ENCODE measurements at places on chromosomes 1 and 21.
A peak's percentile ranks its signal among the peaks of the same experiment; 100 is the strongest.

GRCh38 chr21:46517361-46517760 is 58.7 kb downstream of the DIP2A start:
- DNase-seq, result no peak

- no peak for DNase-seq
Measured at GRCh38 chr21:16280686-16281091, 550.9 kb downstream of the USP25 start.

DNA sequence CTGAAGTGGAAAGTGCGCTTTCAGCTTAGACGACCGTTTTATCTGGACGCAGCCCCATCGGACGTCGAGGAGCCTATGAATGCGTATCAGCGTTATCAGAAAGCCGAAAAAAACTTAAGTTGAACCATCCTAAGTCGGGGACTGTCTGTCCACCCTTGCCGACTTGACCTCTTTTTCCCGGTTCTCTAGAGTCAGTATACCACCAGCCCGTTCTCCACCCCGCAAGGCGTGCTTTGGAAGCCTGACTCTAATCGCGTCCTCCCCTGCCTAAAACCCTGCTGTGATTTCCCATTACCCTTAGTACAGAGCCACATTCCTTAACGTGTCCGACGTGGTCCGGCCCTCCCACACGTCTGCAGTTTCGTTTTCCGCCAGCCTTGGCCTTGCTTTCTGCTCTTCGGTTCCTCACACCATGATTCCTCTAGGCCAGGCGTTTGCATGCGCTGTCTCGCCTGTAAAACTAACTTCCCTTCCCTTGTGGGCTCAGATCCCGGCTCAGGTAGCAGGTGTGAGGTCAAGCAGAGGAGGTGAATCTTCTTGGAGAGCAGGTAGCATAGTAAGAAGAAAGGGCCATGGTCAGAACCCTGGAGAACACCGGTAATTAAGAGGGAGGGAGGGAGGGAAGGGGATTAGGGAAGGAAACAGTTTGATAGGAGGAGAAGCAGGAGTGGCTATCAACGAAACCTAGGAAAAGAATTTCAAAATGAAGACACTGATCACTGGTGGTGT is 865 bp downstream of the ADPRS start:
- DNase-seq, result no peak

DNA sequence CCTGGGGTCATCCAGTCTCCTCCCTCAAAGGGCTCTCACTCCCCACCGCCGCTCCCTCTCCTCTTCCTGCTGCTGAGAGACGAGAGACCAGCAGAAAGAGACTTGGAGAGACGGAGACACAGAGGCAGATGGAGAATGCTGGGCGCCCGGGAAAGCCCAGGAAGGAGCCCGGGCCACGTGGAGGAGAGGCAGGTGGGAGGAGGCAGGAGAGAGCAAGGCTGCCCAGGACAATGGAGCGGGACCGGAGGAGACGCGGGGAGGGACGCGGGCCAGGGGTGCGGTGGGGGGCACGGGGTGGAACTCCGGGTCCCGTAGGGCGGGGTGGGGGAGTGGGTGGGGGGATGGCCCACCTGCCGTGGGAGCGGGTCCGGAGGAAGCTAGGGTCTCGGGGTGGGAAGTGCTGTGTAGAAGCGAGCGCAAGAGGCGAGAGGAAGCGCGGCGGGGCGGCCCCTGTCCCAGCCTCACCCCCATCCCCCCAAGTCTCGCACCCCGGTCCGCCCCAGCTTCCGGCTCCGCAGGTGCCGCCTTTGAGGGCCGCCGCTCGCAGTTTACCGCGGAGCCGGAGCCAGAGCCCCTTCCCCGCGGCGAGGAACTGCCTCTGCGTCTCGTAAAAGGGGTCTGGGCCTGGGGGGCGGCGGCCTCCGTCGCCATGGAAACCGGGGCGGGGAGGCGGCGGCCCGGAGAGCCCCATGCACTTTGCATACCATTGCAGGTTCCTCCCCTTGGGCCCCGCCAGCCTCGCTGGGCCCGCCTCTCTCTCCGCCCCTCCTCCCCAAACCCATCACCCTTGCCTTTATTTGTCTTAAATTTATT is 11.7 kb upstream of the EPHA2 start:
- DNase-seq, result peak; percentile 91

DNA sequence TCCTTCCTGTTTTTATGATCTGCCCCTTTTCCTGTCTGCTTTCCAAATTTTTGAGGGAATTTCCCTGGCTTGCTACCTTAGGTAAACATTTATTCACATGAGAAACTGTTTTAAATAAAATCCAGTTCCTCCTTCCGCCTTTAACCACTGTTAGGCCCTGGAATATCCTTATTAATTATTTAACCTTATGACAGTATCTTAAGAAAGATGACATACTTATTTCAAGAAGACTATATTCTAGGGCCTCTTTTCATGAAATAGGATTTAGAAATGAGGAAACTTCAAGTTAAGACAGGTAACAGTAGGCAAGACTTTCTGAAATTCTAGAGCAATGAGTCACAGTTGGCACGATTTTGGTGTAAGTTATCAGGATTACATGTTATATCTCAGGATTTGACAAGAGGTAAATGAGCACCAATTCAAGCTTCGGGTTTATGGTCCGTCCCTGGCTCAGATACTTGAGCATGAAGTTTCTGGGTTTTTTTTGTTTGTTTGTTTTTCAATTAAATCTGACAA is 2.0 kb upstream of the TNFSF18 start:
- no peak for DNase-seq

- no peak for DNase-seq
Measured at GRCh38 chr1:41935226-41935625, 16.5 kb upstream of the HIVEP3 start.
